ENCODE measurements at places on chromosomes 6 and 20.
A peak's percentile ranks its signal among the peaks of the same experiment; 100 is the strongest.

- no peaks in the 10 kb centered on the region for H3K27me3 ChIP-seq
- H3K36me3 ChIP-seq: no peaks in the 10 kb centered on the region
- peaks cover 24% of the 10 kb centered on the region for H3K4me1 ChIP-seq
- no peak for DNase-seq
- H3K4me3 ChIP-seq: no peak overlapping the region
- H3K27ac ChIP-seq: no peak overlapping the region
These were observed 22.9 kb upstream of the TBC1D7 start for GRCh38 chr6:13351271-13351670.

DNA sequence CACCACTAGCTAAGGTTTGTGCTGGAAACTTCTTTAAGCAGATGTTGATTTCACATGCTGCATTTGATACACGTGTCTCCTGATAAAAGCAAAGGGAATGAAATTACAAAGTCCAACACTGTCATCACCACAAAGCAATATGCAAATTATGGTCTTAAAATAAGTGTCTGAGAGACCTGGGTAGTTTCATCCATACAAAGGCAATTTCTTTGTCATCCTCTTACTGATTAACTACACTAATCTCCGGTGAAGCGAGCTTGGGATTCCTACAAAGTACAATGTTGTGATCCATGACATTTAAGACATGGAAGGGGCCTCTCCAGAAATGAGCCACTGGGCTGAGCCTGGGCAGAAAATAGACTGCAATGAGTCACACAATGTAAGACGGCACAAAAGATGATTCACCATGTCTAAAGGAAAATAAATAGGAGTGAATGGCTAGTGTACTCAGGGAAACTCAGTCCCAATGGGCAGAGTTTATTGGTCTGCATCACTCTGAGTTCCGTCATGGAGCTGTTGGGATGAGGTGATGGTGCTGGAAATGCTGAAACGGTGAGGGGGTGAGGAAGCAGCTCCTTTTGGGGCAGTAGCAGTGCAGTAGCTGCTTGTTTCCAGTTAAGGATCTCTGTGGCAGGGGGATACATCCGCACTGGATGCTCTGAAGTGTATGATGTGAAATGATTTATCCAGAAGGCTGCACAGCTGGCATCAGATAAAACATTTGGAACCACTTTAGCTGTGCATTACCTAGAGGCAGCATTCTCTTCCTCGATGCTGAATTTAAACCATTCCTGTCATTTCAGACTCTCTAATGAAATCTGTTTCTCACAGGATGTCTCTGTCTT lies 103.3 kb downstream of the IBTK start:
- H3K27me3 ChIP-seq: no peaks in the 10 kb centered on the region
- H3K4me3 ChIP-seq: no peak overlapping the region
- H3K4me1 ChIP-seq: peaks cover 30% of the 10 kb centered on the region

DNA sequence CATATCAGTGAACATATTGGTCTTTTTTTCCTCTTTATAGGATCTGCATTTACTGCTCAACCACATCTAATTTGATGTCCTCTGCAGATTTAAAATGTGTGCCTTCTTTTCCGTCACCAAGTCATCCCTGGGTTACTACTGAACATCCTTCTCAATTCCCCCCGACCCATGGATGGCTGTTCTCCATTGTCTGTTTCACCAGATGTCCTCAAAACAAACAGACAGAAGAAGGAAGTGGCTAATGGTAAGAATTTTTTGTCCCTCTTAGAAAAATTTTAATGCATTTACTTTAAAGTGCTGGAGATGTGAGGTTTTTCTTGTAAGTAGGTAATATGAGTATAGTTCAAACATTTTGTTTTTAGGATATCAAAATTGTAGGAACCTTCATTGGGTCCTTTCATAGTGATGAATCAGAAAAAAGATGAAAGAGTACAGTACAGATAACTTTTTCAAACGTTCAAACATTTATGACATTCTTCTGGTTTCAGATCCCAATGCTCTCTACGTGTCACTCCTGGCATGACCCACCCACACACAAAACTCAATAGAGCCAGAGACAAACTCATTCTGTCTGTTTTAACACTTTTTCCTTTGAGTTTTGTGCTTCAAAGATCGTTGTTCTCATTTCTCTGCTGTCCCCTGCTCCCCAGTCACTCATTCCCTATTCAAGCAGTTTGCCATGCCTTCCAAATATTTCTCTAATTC lies 276.4 kb downstream of the PRL start:
- H3K36me3 ChIP-seq: no peaks in the 10 kb centered on the region
- H3K27me3 ChIP-seq: no peaks in the 10 kb centered on the region
- peaks cover 5% of the 10 kb centered on the region for H3K4me1 ChIP-seq
- no peak overlapping the region for H3K27ac ChIP-seq

GRCh38 chr6:115360602-115361325 lies 699.9 kb downstream of the FRK start:
- no peak overlapping the region for H3K27ac ChIP-seq
- DNase-seq: no peak
- no peaks in the 10 kb centered on the region for H3K27me3 ChIP-seq
- no peaks in the 10 kb centered on the region for H3K36me3 ChIP-seq
- no peak overlapping the region for H3K4me3 ChIP-seq

DNA sequence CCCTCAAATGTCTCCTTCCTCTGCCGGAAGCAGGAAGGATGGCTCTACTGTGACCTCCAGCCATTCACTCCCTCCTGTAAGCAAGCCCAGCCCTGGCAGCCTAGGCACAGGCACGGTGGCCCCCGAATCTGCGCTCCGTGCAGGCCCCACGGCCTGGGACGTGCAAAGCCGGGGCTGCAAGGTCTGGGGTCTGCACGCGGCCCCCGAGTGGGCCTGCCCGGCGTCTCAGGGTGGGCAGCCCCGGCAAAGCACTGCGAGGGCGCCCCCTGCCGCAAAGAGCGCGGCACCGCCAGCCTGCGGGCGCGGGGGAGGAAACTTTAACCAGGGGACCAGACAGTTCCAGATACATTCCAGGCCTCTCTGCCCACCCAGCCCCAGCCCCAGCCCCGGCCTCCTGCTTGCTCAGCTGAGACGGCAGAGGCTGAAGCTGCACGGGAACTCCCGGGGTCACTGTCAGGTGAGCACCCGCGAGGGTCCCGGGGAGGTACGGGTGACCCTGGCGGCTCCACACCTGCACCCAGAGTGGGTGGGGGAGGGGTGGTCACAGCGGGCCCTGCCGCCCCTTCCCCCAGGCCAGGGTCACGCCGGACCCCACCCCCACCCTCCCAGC lies 98.8 kb downstream of the ASXL1 start:
- peaks cover 16% of the 10 kb centered on the region for H3K4me1 ChIP-seq
- no peak for DNase-seq
- no peaks in the 10 kb centered on the region for H3K27me3 ChIP-seq
- peak overlapping the region; percentile 63 for H3K4me3 ChIP-seq
- H3K27ac ChIP-seq: no peak overlapping the region

- DNase-seq: no peak
- no peak overlapping the region for H3K4me3 ChIP-seq
- H3K4me1 ChIP-seq: peaks cover 16% of the 10 kb centered on the region
- H3K27me3 ChIP-seq: no peaks in the 10 kb centered on the region
- H3K27ac ChIP-seq: no peak overlapping the region
- no peaks in the 10 kb centered on the region for H3K36me3 ChIP-seq
These were observed 80.8 kb downstream of the PTPRK start for GRCh38 chr6:128439627-128440026.

DNA sequence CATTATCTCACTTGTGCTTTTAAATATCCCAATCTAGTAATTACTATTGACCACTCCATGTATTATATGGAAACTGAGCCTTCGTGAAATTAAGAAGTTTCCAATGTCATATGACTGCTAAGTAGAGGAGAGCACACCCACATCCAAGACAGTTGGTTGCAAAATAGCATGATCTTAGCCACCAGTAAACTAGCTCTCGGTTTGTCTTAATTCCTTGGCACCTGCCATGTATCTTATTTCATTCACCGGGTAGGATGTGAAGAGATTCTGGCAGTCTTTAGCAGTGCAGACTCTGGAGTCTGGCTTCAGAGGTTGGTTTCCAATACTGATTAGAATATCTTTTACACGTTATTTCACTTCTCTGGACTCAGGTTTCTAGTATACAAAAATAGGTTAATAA lies 270.3 kb downstream of the LAMA2 start:
- H3K36me3 ChIP-seq: peaks cover 84% of the 10 kb centered on the region
- H3K4me3 ChIP-seq: no peak overlapping the region
- no peaks in the 10 kb centered on the region for H3K27me3 ChIP-seq
- no peak for DNase-seq

- no peak for DNase-seq
- H3K36me3 ChIP-seq: no peaks in the 10 kb centered on the region
- no peak overlapping the region for H3K27ac ChIP-seq
- no peaks in the 10 kb centered on the region for H3K4me1 ChIP-seq
- no peak overlapping the region for H3K4me3 ChIP-seq
- no peaks in the 10 kb centered on the region for H3K27me3 ChIP-seq
These were observed 242.7 kb downstream of the SOX4 start for GRCh38 chr6:21836277-21836676.

DNA sequence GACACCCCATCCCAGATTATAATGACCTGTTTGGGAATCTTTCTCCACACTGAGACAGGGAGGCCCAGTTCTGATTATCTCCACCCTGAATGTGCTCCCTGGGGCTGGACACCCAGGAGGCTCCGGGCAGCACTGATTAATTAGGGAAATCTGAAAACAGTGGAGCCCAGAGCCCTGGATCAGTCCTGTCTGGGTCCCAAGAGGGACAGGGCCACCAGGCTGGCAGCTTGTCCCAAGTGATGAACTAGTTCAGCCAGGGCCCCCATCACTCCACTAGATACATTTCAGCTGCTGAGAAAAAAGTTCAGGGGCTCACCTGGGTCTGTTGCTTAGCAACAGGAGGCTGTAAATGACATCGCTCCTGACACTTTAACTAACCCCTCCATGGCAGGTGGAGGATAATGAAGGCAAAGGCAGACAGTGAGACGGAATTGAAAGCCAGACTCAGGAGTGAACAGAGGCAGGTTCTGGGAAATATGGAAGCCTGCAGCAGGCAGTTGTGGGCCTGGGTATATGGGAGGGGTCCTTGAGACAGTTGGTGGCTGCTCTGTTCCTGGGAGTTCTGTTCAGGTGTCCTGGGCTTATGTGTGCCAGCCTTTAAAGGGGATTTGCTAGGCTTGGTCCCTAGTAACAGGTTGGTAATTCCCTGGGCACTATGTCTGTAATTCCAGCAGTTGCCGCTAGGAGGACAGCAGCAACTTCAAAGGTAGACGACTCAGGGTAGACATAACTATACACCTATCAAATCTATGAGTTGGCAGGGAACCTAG lies 78.3 kb upstream of the CTNNBL1 start:
- H3K4me1 ChIP-seq: no peaks in the 10 kb centered on the region
- DNase-seq: no peak
- no peak overlapping the region for H3K27ac ChIP-seq
- H3K4me3 ChIP-seq: no peak overlapping the region

- H3K4me3 ChIP-seq: no peak overlapping the region
- no peaks in the 10 kb centered on the region for H3K27me3 ChIP-seq
- H3K4me1 ChIP-seq: peaks cover 10% of the 10 kb centered on the region
- no peak for DNase-seq
- H3K36me3 ChIP-seq: no peaks in the 10 kb centered on the region
These were observed 535.5 kb upstream of the CITED2 start for GRCh38 chr6:139909992-139910391.

GRCh38 chr20:31824554-31825313 lies 5.6 kb downstream of the MYLK2 start:
- H3K27me3 ChIP-seq: no peaks in the 10 kb centered on the region
- H3K4me1 ChIP-seq: no peaks in the 10 kb centered on the region
- H3K4me3 ChIP-seq: no peak overlapping the region
- no peak for DNase-seq
- no peaks in the 10 kb centered on the region for H3K36me3 ChIP-seq

GRCh38 chr6:90247262-90247661 lies 49.4 kb downstream of the BACH2 start:
- no peaks in the 10 kb centered on the region for H3K36me3 ChIP-seq
- no peaks in the 10 kb centered on the region for H3K4me1 ChIP-seq
- H3K27me3 ChIP-seq: no peaks in the 10 kb centered on the region
- no peak for DNase-seq
- H3K27ac ChIP-seq: no peak overlapping the region
- H3K4me3 ChIP-seq: no peak overlapping the region

GRCh38 chr6:170446841-170447560 lies 106.1 kb downstream of the PSMB1 start:
- no peak overlapping the region for H3K27ac ChIP-seq
- H3K4me3 ChIP-seq: no peak overlapping the region
- H3K36me3 ChIP-seq: no peaks in the 10 kb centered on the region
- no peaks in the 10 kb centered on the region for H3K27me3 ChIP-seq

GRCh38 chr6:114833211-114833610 lies 490.4 kb upstream of the HS3ST5 start:
- no peaks in the 10 kb centered on the region for H3K36me3 ChIP-seq
- no peak overlapping the region for H3K27ac ChIP-seq
- H3K4me1 ChIP-seq: no peaks in the 10 kb centered on the region
- no peak overlapping the region for H3K4me3 ChIP-seq

GRCh38 chr6:142279350-142280180 lies 22.2 kb upstream of the ADGRG6 start:
- no peak overlapping the region for H3K27ac ChIP-seq
- H3K4me1 ChIP-seq: no peaks in the 10 kb centered on the region
- no peak for DNase-seq

DNA sequence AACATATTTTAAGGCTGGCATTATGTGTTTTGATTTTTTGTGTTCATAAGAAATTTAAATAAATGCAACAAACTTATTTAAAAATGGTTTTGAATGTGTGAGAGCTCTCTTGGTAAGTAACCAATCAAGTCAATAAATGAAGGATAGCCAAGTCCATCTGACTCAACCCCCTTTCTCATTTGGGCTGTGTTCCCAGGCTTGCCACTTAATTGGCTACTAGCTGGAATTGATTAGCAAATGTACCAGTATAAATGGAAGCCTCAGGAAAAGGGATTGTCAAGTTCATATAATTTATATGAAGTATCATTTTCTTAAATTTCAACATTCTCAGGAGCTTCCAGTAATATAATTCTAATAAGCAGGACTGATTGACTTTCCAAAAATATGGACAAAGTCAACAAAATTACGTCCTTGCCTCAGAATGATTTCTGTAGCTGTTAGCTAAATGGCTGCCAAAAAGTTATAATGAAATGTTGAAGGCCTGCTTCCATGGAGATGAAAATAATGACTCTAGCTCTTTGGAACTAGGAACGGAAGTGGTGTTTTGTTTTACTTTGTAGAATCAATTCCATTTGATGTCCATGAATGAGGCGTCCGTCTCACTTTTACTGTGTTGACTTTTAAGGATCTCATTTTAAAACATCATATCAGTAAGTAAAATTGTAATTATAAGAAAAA lies 614.9 kb downstream of the CDH26 start:
- no peaks in the 10 kb centered on the region for H3K4me1 ChIP-seq
- H3K27me3 ChIP-seq: peaks cover 5% of the 10 kb centered on the region
- H3K27ac ChIP-seq: no peak overlapping the region
- DNase-seq: no peak
- H3K36me3 ChIP-seq: no peaks in the 10 kb centered on the region

All from heart left ventricle (tissue), 16 donors.